ENCODE measurements at places on chromosomes 3 and 15.

- DNase-seq, result no peak
Observed at GRCh38 chr3:118973050-118973449, 61.6 kb downstream of the IGSF11 start.

GRCh38 chr3:101202640-101203039, 117.7 kb downstream of the IMPG2 start:
- no peak for DNase-seq

DNA sequence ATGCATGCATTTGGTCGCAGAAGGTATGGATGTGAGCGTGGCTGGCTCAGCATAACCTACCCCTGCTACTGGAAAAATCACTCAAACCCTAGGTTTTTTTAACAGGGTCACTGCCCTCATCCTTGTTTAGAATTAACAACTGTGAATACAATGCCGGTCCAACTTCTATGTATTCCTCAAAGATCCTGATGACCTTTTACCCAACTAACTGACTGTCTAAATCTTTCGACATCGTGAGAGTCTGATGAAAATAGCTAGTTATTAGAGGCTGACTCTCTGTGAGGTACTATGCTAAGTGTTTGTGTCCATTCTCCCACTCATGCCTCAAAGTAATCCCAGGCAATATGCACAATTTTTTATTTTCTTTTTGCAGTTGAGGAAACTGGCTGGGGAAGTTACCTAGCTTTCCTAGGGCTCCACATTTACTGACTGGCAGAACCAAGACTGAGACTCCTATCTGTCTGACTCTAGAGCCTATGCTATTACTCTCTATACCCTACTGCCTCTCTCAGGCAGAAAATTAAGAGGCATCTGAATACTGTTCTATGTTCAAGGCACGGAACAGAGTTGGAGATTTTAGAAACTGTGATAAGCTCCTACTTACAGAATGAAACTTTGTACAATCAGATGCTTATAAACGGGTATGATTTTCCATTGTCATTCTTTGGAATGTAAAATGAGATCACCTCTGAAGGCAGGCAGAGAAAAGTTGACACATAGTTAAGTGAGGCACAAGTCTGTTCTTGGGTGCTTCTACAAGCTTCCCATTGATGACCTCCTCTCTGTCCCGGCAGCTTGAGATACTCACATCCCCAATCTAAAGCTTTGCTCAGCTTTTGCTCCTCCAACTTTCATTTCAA, 56.4 kb downstream of the FILIP1L start:
- DNase-seq, result no peak

- DNase-seq, result no peak
Observed at GRCh38 chr15:72774696-72775383, 8.7 kb downstream of the ADPGK start.

DNA sequence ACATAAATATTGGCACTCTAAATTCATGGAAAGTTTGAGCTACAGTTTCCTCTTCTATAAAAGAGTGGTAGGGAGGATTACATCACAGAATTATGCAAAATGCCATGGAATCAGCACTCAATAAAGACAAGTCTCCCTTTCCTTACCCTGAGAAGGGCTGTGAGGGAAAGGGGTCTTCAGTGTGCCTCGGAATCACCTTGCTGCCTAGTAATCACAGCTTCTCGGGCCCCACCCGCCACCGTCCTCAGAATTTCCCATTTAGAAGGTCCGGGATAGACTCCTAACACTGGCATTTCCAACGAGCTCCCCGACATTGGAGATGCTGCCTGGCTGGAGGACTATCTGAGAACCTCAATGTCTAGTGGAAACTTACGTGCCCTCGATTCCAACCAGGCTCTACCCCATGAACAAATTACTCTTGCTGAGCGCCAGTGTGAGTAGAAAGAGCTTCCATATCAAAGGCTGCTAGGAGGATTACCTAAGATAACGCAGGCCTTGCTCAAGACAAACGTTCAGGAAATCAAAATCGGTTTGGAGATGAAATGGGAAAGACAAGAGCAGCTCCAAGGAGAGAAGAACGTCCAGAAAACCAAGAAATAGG, 92.1 kb upstream of the CHD2 start:
- no peak for DNase-seq
